ENCODE measurements at places on chromosomes 5 and 9.

DNA sequence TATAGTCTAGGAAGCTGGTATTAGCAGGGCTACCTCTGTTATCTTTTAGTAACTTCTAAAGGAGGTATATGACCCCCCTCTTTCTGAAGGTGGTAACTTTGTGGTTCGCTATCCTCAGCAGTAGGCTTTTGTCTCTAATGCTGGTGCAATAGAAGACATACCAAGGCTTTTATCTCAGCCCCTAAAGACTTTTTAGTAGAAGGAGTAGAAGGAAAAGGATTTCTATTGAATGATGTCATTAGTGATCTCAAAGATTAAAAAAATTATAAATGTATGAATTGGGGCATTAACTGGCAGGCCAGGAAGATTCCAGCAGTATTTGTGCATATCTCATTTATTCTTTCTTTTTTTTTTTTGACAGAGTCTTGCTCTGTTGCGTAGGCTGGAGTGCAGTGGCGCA, 78.2 kb downstream of the RAI14 start:
- DNase-seq, result no peak

- no peak for DNase-seq
Measured at GRCh38 chr5:57537811-57538210, 55.2 kb upstream of the ACTBL2 start.

DNA sequence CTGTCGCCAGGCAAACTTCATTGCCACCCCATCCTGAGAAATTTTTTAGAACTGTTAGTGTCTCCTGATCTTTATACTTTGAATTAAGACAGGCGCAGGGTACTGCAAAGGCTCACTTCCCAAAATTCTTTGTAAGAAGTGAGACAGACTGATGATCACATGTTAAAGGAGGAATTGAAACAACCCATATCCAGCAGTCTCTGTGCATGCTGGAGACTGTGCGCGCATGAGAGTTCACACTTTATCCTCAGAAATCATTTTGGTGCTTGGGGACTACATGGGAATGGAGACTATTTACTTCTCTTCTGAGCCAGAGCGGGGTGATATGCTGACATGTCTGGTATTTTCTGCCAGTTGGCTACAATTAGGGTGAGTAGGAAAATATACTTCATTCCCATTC, 91.2 kb downstream of the ZNF474 start:
- no peak for DNase-seq

- no peak for DNase-seq
Measured at GRCh38 chr5:23991406-23991805, 484.0 kb downstream of the PRDM9 start.

DNA sequence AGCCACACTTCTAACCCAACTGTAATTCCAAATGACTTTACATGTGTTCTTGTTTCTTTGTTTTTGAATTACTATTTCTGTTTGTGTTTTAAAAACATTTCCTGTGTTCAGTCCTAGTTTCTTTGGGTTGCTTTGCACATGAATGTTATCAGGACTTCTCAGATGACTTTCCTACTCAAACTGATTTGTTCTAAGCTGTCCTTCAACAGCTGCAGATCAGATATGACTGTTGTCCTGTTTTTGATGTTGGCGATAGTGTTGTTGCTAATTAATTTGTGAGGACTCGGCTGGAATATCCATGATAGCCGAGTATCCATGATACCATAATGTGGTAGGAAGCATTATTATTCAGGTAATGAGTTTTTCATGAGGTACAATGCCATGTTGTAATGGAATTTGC, 98.6 kb downstream of the CHSY3 start:
- DNase-seq, result no peak

GRCh38 chr5:42621242-42621641, 135.4 kb upstream of the CCDC152 start:
- DNase-seq, result no peak

DNA sequence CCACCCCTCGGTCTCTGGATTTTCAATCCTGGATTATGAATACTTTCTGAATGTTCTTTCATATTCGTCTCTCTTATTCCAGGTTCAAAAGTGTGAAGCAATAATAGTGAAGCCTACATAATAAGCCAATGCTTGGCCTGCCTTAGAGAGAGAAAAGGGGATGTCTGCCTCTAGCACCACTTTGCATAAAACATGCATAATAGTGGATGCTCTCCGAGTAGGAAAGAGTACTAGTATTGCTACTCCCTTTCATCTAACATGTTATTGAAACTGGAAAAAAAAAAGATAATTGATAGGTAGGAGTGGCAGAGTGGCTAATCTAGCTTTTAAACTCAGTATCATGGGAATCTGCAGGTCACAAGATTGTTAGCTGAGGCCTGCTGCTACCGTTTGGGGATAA, 158.1 kb downstream of the SPATA31D1 start:
- no peak for DNase-seq

DNA sequence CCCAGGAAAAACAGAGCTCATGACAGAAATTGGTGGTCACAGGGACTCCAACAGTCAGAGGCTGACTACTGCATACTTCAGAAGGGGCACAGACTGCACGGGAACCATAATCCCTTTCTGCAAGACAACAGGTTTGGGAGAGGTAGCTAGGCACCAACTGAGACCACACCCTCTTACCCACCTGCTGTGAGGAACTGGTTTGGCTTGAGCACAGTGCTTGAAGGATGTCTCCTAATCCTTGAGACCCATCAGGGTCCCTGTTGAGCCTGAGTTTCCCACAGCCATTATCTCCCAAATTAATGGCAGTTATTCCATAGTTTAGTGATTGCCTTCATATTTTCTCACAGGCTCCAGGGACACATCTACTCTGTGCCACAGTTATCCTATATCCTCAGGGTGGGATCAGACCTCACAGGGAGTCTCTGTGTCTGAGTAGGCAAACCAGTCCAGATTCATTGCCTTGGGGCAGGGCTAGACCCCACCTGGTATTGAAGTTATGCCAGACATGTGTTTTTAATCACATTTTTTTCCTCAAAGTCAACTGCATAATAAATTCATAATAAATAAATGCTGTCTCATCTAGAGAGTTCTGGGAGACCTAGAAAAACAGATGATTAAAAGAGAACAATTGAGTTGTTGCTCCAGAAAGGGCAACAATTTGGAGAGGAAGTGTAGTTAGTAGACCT, 9.3 kb upstream of the CAST start:
- no peak for DNase-seq

GRCh38 chr5:43543434-43543833, 13.4 kb downstream of the PAIP1 start:
- no peak for DNase-seq

GRCh38 chr5:173707392-173707791, 90.9 kb upstream of the BOD1 start:
- no peak for DNase-seq

- DNase-seq, result no peak
Measured at GRCh38 chr5:95284572-95285408, at the start of gene MCTP1. Gene MCTP1, minus strand, starts transcription at chr5:95285094.

DNA sequence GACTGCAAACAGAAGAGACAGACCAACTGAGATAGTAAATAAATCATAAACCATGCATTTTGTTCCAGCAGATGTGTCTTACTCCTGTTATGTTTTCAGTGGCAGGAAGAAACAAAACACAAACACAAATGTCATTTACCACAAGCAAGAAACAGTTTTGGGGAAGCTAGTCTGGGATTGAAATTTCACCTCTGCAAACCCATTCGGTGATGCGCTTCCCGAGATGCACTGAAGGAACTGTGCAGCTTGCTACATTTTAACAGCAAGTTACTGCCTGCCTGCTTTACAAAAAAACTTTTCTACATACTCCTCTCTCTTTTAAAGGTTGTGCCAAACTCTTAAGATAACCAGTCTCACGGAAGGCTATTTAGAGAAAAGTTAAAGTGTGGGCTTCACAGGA, 3.2 kb downstream of the MACROH2A1 start:
- no peak for DNase-seq

- DNase-seq, result peak; percentile 32
Measured at GRCh38 chr9:130938652-130939404, at the start of gene FIBCD1. Gene FIBCD1, minus strand, starts transcription at chr9:130939247. Its CDS starts 640 bp downstream, at chr9:130938607.

GRCh38 chr9:92807031-92807756, 42.6 kb upstream of the BICD2 start:
- no peak for DNase-seq

DNA sequence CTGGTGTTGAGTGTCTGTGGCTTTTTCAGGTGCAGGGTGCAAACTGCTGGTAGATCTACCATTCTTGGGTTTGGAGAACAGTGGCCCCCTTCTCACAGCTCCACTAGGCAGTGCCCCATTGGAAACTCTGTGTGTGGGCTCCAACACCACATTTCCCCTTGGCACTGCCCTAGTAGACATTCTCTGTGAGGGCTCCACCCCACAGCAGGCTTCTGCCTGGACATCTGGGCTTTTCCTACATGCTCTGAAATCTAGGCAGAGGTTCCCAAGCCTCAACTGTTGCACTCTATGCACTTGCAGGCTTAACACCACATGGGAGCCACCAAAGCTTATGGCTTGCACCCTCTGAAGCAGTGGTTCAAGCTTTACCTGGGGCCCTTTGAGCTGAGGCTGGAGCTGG, 80.9 kb downstream of the BARX1 start:
- DNase-seq, result no peak

GRCh38 chr5:169629847-169630548, 7.1 kb upstream of the DOCK2 start:
- no peak for DNase-seq

DNA sequence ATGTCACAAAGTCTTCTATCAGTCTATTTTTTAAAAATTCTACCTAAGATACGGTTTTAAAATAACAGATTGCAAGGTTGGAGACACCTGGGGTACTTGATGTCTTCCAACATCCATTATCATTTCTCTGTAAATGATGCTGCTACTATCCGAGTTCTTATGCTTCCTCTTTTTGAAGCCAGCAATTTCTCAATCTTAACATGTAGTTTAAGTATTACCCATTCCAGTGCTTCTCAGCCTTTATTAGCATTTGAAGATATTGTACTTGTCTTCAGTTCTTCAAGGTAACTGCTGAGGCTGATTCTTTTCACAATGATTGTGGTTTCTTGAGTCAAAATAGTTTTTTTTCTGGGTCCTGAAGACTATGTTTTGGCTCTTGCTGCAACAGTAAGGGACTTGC, 96.4 kb upstream of the SELENOP start:
- no peak for DNase-seq

GRCh38 chr5:152205804-152206203, 199.3 kb downstream of the NMUR2 start:
- no peak for DNase-seq

- no peak for DNase-seq
Measured at GRCh38 chr5:42377496-42377895, 45.7 kb upstream of the GHR start.

- no peak for DNase-seq
Measured at GRCh38 chr9:97176206-97176605, 131.3 kb upstream of the CCDC180 start.

- no peak for DNase-seq
Measured at GRCh38 chr5:118249386-118249785, 739.0 kb downstream of the DTWD2 start.

DNA sequence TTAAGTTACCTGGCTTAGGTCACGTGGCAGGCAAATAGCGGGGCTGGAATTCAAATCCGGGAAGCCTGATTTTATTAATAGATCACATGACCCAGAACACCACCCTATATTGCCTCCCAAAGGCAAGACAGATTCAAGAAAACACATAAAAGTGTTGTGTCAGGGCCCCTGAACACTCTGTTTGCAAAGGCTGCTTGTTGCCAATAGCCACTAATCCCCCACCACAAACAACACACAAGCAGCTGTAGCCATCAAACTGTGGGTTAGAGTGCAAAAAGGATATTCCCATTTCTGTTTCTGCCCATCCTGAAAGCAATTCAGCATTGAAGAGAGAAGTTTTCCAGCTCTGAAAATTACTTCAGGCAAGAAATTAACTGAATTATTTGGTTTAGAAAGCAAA, 358.9 kb upstream of the RFX3 start:
- no peak for DNase-seq

DNA sequence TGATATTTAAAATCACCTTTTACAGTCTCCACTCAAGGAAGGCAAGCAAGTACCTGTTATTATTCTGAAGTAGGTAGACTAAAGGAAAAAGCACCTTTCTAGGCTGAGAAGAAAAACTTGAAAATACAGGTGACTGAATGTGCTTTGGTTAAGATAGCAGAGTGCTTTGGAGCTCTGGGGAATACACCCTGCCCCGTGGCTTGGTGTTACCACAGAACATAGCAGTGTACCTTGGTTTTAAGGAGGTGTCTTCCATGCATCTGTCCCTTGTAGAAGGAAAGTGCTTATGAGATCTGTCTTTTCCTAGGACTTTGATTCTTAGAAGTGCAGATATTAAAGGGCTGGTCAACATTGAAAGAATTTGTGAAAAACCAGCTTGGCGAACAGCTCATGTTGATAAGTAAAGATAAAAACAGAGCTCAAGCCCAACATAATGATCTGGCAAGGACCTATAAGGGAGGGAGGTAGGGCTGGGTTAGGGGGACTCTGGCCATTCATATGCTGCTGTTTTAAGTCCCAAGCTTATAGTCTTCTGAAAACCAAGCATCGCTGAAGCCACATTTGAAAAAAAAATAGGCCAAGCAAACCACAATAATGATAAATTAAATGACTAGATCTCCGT, 66.8 kb downstream of the ZNF608 start:
- DNase-seq, result no peak

DNA sequence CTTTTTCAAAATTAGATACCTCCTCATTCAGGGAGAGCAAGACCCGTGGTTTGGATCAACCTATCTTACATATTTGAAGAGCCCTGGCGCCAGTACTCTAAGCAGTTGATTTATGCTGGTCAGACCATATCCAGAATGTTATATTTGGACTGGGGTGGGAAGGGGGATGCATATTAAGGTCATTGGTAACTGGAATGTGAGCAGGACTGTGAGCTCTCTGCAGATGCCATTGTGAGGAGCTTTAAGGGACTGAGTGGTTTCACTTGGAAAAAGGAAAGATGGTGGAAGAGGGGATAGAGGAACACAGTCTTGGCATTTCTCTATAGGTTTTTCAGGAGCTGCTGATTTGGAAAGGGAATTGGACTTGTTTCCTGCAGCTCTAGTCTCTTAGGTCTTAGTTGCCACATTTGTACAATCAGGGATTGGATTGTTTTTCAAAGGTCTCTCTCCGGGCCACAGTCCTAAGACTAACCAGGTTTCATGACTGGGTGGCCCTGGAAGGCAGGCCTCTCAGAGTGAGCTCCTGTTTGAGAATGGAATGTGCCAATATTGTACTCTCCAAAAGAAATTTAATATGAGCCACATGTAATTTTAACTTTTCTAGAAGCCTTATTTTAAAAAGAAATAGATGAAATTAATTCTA, 25.8 kb upstream of the F2R start:
- DNase-seq, result no peak

- no peak for DNase-seq
Measured at GRCh38 chr5:89728134-89728533, 681.4 kb downstream of the CETN3 start.

GRCh38 chr9:112384690-112385089, 4.8 kb downstream of the HSDL2 start:
- no peak for DNase-seq

GRCh38 chr9:116365056-116365471, 211.5 kb downstream of the PAPPA start:
- DNase-seq, result no peak

DNA sequence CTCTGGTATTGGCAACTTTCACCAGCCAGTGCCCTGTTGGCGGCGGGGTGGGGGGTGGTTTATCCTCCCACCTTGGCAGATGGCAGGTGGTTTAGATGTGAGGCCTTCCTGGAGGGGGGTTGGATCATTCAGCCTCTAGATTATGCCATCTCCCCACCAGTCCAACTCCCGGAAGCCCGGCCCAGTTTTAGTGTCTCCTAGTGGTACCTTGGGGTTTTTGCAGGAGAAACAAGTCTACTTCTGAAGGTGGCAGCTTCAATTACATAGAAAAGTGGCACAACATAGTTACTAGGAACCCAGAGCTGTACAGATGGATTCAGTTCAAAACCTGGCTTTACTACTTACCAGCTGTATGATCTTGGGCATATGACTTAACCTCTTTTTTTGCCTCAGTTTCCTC, 11.3 kb downstream of the PRLR start:
- DNase-seq, result no peak

GRCh38 chr5:58965677-58966414, 383.0 kb downstream of the RAB3C start:
- DNase-seq, result no peak

Data from stimulated activated CD4-positive, alpha-beta T cell treated with anti-CD3 and anti-CD28 coated beads, Interleukin-2, amount 100 ng/mL, for 48 hours (primary cell).